ENCODE measurements at places on chromosomes 2 and 18. TPM values are rescaled to one million over a fixed set of nuclear protein-coding genes. Genes with fewer than 3 reads are reported as not detected.

DNA sequence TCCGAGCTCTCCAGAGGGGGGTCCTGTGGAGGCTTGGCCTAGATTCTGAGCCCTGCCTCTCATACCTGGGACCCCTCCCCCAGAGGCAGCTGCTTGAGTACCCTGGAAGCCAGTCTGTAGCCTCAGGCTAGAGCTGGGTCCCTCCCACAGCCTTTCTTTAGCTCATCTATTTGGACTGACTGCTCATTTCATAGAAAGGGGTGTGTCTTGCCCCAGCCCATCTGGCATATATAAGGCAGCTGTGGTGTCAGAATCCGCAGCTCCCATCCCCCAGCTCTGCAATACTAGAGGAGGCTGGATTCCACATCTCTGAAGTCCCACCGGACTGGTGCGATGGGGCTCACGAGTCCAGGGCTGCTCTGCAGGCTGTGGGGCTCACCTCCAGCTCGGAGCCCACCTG lies 26.1 kb downstream of the MPHOSPH10 start:
- DNase-seq: no peak

Gene LIPG
- 3.6 TPM for total RNA-seq

Gene TRABD2A
- total RNA-seq: 0.17 TPM

GRCh38 chr2:212441141-212441540 lies 97.5 kb downstream of the ERBB4 start:
- DNase-seq: no peak

- no peak for DNase-seq
Measured at GRCh38 chr2:24739354-24740025, 53.7 kb downstream of the PTRHD1 start.

GRCh38 chr2:118644190-118644589 lies 203.3 kb downstream of the EN1 start:
- no peak for DNase-seq

GRCh38 chr2:158061763-158062162 lies 39.9 kb upstream of the UPP2 start:
- no peak for DNase-seq

- no peak for DNase-seq
Measured at GRCh38 chr2:189159273-189159672, 20.3 kb downstream of the COL5A2 start.
